Activated naive CD4-positive, alpha-beta T cell (primary cell): ENCODE measurements at places on chromosomes 12 and 14.

DNA sequence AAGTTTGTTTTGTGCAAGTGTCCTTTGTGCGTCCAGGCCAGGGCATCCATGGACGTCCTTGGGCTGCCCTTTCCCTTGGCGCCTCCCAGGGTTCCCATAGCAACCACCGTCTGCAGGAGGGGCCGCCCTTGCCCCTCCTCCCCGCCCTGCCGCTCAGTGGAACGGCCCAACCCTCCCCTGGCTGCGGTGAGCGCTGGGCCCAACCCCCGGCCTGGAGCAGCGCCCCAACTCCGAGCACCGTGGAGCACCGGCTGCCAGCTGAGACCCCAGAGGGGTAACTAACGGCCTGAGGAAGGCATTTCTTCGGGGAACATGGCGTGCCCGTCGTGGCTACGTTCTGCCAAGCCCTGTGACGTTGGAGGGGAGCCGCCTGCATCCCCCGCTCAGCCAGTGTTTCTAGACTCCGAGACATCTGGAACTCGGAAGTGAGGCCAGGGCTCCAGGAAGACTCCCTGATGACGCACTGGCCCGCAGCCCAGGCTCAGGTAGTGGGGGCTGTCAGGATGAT is 5.3 kb upstream of the ACACB start:
- no peak for DNase-seq

- no peak for DNase-seq
Measured at GRCh38 chr14:92683041-92683440, 65.4 kb downstream of the LGMN start.

- DNase-seq: no peak
Measured at GRCh38 chr12:42855362-42855950, 265.9 kb upstream of the PRICKLE1 start.

GRCh38 chr12:117587631-117588287 is 226.3 kb upstream of the NOS1 start:
- DNase-seq: no peak

GRCh38 chr14:32064931-32065330 is 12.2 kb upstream of the ARHGAP5 start:
- DNase-seq: no peak

DNA sequence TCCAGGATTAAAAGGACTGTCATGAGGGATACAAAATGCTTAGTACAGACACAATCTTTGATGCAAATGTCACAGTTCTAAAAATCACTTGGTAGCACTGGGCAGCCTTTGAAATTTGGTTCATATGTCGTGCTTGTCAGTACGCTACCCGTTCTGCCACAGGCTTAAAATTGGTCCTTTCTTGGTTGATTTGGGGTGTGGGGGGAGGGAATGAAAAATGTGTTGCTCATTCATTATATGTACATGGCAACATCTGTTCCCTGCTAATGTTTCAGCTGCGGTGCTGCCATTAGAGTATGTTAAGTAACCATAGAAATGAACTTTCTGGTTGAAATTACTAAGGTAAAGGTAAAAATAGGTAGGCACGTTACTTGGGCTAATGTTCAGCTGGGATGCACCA is 155.4 kb upstream of the ARHGAP5 start:
- DNase-seq: no peak

DNA sequence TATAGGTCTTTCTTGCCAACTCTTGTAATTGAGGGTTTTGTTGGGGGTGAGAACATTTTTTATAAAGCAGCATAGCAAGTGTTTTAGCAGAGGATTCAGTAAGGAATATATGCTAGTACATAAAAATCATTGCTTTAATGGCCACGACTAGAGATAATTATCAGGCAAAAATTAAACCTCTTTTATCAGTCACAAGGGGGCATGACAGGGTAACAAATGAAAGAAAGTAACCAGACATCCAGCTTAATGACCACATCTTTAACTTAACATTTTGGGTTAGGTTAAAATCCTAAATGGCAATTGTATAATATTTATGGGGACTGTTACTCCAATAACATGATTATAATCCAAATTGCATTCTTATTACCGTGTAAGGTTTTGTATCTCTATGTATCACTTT is 119.6 kb downstream of the LRRIQ1 start:
- DNase-seq: no peak

DNA sequence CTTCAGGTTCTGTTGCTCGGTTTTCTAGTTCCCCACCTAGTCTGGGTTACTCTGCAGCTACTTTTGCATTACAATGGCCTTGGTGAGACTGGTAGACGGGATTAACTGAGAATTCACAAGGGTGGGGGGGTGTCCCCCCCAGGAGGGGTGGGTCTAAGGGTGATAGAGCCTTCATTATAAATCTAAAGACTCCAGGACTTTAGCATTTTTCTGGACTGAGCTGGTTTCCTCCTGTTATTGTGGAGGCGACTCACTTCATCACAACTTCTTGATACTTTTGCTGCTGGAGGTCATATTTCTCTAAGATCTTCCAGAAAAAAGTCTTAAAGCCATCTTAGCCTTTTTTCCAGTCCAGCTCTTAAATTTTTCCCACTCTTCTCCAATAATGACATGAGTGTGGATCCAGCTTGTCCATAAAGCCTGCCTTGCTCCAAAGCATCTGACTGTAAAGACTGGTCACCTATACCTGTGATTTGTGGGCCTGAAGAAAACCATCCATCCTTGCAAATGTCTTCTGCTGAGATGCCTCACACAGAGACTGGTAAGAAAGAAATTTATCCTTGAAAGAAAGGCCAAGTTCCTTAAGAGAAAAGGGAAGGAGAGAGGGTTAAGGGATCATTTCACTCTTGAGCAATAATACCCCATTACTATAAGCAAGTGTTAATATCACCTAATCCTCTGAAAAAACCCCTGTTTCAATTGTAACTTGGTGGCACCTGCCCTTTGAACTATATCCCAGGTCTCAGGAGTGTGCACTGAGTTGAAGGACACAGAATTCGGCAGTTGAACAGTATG is 19.7 kb upstream of the SLC2A14 start:
- DNase-seq: no peak

- no peak for DNase-seq
Measured at GRCh38 chr12:117968826-117969659, at the start of gene KSR2. Gene KSR2 (minus strand): TSS chr12:117968990. CDS start chr12:117968255, 735 bp downstream.

- DNase-seq: no peak
Measured at GRCh38 chr14:22955702-22956569, 954 bp downstream of the HAUS4 start.

DNA sequence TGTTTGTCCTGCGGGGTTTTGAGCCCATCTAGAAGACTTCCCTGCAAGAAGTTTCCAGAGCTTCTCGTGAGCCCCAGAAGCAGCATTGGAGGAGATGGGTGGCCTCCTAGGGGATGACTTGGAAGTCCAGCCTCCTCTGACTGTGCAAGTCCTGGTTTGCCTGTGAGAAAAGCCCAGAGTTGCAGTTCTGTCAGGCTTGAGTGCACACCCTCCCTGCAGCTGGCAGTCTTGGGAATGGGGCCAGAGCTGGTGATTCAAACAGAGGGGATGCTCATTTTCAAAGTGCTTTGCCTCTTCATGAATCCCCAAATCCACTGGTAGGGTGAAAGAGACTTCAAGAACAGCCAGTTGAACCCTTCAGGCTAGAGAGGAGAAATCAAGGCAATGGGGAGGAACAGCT is 3.9 kb upstream of the PPP1R1A start:
- DNase-seq: no peak

DNA sequence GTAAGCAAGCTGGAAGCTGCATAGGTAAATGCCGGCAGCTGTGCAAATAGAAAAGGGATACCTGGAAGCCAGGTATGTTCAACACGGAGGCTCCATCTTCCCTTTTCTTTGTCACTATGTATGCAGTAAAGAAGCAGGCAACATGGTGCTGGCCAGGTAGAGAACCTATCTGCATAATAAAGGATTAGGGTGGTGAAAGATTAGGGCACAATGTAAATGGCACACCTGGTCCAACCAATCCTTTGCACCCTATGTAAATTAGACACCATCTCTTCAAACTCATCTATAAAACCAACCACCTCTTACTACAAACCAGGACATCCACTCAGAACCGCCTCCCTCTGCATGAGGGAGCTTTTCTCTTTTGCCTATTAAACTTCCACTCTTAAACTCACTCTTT is 32.3 kb downstream of the RPS29 start:
- DNase-seq: no peak

- no peak for DNase-seq
Measured at GRCh38 chr14:49033131-49033530, 553.0 kb downstream of the RPS29 start.

DNA sequence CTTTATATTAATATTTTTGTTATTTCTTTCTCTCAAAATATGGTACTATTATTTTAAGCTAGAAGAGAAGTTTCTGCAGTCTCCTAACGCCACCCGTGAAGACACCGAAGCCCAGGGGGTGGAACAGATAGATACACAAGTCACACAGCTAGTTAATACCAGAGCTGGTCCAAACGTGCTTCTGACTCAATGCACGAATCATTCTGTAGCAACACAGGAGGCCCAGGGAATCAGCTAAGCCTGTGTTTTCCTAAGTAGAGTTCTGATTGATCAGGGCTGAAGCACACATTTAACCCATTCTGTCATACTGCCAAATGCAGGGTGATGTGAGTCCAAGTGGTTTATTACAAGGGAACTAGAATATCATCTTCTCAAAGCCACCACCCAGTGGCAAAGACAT is 116.9 kb upstream of the PWP1 start:
- DNase-seq: no peak

DNA sequence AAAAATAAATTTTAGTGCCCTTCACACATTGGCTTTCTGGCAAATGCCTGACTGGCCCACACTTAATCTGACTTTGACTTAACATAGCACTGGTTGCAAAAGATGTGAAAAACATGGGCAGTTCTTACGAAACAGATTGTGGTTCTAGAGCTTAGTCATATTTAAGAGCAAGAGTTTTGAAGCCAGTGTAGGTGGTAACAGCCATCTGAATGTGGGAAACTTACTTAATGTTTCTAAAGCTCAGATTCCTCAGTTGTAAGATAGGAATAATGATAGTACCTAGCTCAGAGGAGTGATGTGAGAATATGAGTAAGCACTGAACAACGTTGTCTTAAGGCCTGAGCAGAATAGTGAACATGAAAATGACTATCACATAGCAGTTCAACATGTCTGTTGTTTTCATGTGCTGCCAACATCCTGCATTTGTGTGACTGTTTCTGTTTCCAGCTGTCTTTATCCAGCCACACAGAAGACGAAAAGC is 262.7 kb downstream of the SYT1 start:
- no peak for DNase-seq

- no peak for DNase-seq
Measured at GRCh38 chr14:41615011-41615595, 8.4 kb downstream of the LRFN5 start.

DNA sequence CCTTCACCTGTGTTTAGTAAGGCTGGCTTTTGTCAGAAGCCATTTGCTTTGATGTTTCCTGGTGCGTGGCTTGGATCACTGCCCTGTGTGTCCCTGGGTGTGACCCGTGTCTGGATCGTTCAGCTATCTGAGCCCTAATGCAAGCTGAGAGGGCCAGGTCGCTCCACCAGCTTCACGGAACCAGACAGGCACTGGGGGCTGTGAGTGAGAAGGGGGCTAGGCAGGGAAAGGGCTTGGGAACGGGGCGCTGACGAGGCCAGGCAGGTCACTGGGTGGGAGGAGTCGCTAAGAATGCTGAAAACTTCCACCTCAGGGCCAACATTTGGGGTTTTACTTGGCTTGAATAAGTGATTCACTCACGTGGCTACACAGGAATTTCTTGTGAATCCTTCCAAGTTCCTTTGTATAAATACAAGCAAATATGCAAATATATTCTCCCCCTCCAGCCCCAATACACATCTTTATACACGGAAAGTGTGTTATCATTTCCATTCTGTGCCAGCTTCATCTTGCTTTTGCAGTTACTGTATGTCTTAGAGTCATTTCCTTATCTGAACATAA is 24.2 kb upstream of the MMP17 start:
- DNase-seq: no peak

GRCh38 chr14:61488417-61489401 is 167.3 kb downstream of the PRKCH start:
- no peak for DNase-seq

- peak; percentile 78 for DNase-seq
Measured at GRCh38 chr12:122860040-122860853, 25.0 kb downstream of the HIP1R start.

DNA sequence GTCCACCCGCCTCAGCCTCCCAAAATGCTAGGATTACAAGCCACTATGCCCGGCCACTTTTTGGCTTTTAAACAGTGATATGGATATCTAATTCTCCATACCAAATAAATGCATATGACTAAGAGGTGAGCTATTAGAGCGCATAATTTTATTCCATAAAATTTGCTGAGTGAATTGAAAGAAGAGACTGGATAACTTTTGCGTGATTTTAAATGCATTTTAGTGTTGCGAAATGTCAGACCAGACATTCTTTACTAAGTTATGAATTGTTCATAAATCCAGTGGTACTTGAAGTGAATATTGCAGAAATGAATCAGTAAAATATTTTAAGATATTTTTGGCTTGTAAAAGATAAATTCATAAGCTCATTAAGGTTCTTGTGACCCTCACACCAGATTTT is 50.9 kb upstream of the DIP2B start:
- no peak for DNase-seq

DNA sequence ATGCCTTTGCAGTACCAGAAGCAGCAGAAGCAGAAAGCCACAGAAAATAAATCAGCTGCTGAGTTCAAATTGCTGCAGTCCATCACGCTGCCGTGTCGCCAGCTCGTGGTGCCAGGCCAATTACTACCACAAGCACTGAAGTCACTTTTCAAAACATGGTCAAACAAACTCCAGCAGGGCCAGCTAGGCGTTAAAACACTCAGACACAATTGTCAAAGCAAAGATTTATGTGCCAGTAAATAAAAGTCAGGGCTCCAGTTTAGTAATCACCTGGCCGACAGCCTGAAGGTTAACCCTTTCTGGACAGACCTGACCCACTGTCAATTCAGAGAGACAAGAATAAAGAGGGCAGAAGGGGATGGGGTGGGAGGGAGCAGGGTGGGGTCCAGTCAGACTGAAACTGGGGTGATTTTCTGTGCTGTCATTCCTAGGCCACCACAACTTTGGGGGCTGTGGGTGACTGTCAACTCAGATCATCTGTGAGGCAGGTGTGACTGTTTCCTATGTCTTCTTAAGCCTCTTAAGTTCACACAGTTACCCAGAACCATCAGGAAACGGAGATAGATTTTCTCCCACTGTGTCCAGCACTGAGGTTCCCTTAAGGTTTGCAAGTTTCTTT is 109.8 kb upstream of the FUT8 start:
- no peak for DNase-seq

DNA sequence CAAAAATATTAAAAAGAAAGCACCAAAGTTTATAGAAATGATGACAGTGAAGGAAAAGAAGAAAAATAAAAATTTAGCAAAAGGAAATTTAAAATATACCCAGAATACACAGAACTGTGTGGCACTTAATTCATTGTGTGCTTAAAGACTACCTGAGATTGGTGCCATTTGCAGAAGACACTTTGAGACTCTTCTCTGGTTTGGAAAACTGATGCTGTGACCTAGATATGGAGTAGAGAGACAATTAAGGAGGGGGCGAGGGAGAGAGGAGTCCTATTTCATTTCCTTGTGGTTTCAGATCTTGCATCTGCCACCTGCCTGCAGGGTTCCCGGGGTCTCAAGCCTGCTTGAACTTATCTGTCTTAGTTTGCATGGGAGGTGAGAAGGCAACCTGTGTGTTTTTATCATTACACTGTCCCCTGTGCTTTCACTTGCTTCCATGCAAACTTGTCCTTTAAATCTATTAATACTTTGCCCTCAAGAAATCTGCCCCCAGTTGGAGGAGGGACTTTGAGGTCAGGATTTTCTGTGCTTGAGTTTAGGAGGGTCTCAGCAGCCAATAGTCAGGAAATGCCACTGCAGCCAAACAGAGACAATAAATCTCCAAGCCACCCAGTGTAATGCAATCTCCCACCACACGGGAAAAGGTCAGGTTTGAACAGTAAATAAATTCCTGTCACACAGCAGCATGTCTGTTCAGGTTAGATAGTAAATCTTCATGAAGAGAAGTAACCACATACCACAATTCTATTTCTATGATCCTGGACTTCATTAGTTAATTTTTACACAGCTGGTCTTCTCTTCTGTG is 119.4 kb downstream of the CAND1 start:
- no peak for DNase-seq
